Fibroblast of skin of scalp (primary cell): ENCODE measurements at places on chromosomes 3 and 15.

- no peak for DNase-seq
Observed at GRCh38 chr15:80936288-80937078, 53.1 kb downstream of the MESD start.

GRCh38 chr15:31930967-31931366 lies 99.3 kb upstream of the CHRNA7 start:
- DNase-seq: peak; percentile 4

GRCh38 chr3:124322309-124322880 lies 330.5 kb upstream of the ROPN1 start:
- no peak for DNase-seq

- DNase-seq: peak; percentile 59
Observed at GRCh38 chr15:57224664-57225063, 151.6 kb upstream of the CGNL1 start.

DNA sequence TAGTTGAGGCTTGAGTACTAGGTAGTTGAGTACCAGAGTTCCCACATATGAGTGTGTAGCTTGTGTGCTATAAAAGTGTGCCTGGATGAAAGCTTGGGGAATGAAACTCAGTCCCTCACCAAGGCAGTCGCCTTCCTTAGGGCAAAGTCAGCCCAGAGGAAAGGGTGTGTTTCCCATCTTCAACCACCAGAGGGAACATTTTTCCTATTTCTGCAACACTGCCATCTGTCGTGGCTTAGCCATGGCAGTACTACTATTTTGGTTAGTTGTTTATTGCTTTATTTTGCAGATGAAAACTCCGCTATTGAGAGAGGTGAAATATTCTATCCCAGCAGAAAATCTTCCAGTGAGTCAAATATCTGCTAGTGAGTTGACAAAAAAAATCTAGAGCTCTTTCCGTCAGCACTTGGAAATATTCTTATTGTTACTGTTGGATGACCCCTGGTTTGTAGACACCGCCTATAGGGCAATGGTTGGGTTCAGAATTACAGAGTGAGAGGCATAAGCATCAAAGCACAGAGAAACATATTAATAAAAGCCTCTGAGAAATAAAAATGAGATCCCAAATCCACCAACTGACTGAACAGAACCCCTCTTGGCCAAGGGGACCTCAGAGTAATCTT lies 239.9 kb downstream of the CPNE4 start:
- DNase-seq: peak; percentile 64

- DNase-seq: peak; percentile 10
Observed at GRCh38 chr3:12148183-12148940, 10.3 kb downstream of the TIMP4 start.

- no peak for DNase-seq
Observed at GRCh38 chr3:139654637-139655365, 23.0 kb downstream of the NMNAT3 start.

DNA sequence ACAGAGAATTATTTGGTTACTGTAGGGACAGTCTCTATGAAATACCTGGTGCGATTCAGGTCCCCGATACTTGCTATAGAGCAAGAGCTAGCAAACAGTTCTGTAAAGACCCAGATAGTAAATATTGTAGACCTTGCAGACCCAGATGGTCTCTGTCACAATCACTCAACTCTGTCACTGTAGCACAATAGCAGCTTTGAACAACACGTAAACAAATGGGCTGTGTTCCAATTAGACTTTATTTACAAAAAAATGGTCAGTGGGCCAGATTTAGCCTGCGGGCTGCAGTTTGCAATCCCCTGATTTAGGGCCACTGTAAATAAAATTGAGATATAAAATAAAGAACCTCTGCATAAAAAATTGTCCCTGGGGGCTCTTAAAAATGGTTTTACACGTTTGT lies 127.7 kb downstream of the SV2B start:
- DNase-seq: no peak

- peak; percentile 90 for DNase-seq
Observed at GRCh38 chr3:69761896-69762767, 22.9 kb downstream of the MITF start.

- no peak for DNase-seq
Observed at GRCh38 chr3:56294286-56294685, 174.0 kb downstream of the ERC2 start.

- DNase-seq: no peak
Observed at GRCh38 chr15:52408823-52409222, 113.2 kb upstream of the MYO5C start.

DNA sequence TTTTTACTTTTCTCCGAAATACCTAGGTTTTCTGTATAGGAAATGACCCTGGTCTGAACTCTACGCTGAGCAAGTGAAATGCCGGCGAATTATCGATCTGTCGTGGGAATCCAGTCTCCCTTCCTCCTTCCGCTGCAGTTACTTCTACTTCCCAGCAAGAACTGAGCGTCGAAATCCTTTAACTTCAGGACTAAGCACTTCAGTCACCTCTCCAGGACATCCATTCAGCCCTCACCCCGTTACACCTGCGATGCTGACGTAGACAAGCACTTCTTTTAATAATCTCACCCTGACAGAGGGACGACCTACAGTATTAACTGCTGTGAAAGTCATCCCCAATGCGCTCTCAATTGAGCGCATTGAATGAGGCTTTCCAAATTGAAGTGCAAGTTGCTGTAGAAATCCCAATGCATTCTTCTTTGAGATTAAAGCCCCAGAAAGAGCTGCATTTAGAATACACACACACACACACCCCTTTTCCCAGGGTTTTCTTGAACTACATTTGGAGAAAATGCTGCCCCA lies 1.3 kb downstream of the TOP2B start:
- DNase-seq: peak; percentile 2

DNA sequence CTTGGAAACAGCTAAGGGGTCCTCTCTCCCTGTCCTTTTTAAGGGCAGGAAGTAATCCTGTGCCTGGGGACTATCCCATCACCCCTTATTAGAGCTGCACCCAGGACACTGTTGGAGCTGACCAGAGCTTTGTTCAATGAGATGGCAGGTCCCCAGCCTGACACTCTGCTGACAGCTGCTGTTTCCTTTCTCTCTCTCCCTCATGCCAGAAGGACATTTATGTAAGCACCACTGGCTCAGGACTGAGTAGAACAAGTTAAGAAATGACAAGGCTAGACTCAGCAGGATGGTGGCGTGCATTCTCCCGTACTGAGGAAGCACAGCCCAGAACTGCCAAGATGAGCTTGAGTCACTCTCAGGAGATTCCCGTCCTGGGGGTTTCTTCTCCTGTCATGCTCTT lies 17.3 kb downstream of the GJD2 start:
- no peak for DNase-seq

DNA sequence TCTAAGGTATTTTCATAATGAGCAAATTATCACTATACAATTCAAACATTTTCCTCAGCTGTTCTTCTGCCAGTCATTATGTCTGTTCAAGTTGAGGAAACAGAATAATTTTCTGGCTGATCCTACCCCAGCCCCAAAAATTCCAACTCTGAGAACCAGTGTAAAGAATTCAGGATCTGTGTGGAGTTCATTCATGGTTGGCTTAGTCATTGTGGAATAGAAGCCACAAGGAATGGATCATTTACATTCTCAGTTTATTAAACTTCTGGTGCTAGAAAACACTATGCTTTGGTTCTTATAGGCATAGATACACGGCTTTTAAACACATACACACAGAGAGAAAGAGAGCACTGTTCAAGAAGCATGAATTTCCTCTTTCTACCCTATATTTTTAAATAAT lies 134.6 kb downstream of the CMSS1 start:
- DNase-seq: peak; percentile 93

DNA sequence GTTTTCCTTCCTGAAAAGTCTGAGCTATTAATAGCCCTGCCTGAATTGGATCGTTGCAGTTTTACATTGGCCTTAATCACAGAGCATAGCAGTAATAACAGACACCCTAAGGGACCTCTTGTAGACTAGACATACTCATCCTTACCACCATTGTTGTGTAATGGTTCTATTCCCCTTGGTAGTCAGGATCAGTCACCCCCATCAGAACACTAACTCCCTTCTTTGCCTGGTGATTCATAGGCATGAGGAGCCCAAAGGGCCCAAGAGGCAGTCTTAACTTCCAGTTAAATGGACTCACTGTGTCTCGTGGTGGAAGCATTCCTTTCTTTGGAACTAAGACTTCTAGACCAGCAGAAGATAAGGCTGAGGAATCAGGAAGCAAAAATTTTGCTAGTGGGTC lies 20.2 kb downstream of the CGGBP1 start:
- DNase-seq: peak; percentile 74

- DNase-seq: no peak
Observed at GRCh38 chr3:67292356-67293121, 294.4 kb downstream of the KBTBD8 start.

GRCh38 chr3:16243706-16244490 lies 20.8 kb downstream of the DPH3 start:
- peak; percentile 38 for DNase-seq
